Chondrocyte (in vitro differentiated cells): ENCODE measurements at places on chromosomes 11 and 22.

GRCh38 chr11:66749091-66749490 is 20.1 kb upstream of the SPTBN2 start:
- DNase-seq, result no peak

- DNase-seq, result no peak
Measured at GRCh38 chr11:120974965-120975364, 48.9 kb upstream of the TBCEL start.

GRCh38 chr11:134037046-134037908 is 31.6 kb upstream of the JAM3 start:
- DNase-seq, result no peak

GRCh38 chr11:94602430-94603372 is 35.5 kb downstream of the PIWIL4 start:
- DNase-seq, result no peak

GRCh38 chr11:1409108-1409851 is 19.5 kb downstream of the BRSK2 start:
- no peak for DNase-seq
